ENCODE measurements at places on chromosomes 2 and 18. TPM values are rescaled to one million over a fixed set of nuclear protein-coding genes. Genes with fewer than 3 reads are reported as not detected.

DNA sequence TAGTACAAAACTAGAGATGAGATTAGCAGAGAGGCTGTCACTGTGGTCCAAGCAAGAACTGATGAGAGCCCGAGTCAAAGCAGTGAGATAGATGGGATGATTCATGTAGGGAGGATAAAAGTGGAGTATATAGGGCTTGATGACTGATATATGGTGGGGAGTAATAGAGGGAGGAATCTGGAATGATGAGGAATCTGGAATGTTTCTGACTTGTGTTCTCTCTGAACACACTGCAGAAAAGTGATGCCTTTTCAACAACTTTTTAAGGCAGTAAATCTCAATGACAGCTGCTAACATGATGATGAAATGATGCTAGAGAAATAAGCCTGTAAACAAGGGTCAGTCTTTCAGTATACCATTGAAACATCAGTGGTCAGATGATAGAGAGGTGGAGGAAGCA lies 143.5 kb upstream of the SP5 start:
- DNase-seq: no peak
- H3K36me3 ChIP-seq: no peaks in the 10 kb centered on the region
- no peaks in the 10 kb centered on the region for H3K4me1 ChIP-seq
- no peak overlapping the region for H3K4me3 ChIP-seq

- H3K36me3 ChIP-seq: no peaks in the 10 kb centered on the region
- no peak for DNase-seq
- no peak overlapping the region for H3K4me3 ChIP-seq
These were observed 6.9 kb downstream of the BOK start for GRCh38 chr2:241565411-241565810.

DNA sequence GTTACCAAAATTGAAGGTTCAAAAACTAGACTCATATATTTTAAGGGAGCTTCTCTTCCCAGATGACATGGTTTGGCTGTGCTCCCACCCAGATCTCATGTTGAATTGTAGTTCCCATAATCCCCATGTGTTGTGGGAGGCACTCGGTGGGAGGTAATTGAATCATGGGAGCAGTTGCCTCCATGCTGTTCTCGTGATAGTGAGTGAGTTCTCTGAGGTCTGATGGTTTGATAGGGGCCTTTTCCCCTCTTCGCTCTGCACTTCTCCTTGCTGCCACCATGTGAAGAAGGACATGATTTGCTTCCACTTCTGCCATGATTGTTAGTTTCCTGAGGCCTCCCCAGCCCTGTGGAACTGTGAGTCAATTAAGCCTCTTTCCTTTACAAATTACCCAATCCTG lies 140.1 kb downstream of the MAIP1 start:
- no peak for DNase-seq
- no peaks in the 10 kb centered on the region for H3K36me3 ChIP-seq
- no peak overlapping the region for H3K4me3 ChIP-seq

GRCh38 chr2:220417503-220417902 lies 790.1 kb downstream of the SLC4A3 start:
- H3K4me1 ChIP-seq: no peaks in the 10 kb centered on the region
- no peaks in the 10 kb centered on the region for H3K36me3 ChIP-seq
- H3K27ac ChIP-seq: no peak overlapping the region
- H3K27me3 ChIP-seq: no peaks in the 10 kb centered on the region
- no peak overlapping the region for H3K4me3 ChIP-seq

Gene MSTN
- not detected for total RNA-seq

DNA sequence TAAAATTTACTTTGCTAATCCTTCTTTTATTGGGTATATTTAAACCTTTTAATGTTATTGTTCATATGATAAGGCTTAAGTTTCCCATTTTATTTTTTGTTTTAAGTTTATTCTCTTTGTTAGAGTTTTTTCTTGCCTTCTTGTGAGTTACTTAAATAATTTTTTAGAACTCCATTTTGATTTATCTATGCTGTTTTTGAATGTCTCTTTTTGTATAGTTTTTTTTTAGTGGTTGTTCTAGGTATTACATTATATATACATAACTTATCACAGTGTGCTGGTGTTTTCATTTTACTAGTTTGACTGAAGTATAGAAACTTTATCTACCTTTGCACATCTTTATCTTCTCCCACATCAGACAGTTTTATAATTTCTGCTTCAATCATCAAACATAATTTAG lies 49.4 kb upstream of the TGFA start:
- H3K36me3 ChIP-seq: no peaks in the 10 kb centered on the region
- DNase-seq: no peak
- no peak overlapping the region for H3K4me3 ChIP-seq
- H3K4me1 ChIP-seq: peaks cover 4% of the 10 kb centered on the region

- H3K36me3 ChIP-seq: no peaks in the 10 kb centered on the region
- H3K4me3 ChIP-seq: no peak overlapping the region
- no peak for DNase-seq
- no peaks in the 10 kb centered on the region for H3K27me3 ChIP-seq
- no peaks in the 10 kb centered on the region for H3K4me1 ChIP-seq
- no peak overlapping the region for H3K27ac ChIP-seq
These were observed 168.2 kb downstream of the DPP10 start for GRCh38 chr2:114610677-114611076.

GRCh38 chr2:97870396-97870843 lies 125.3 kb downstream of the TMEM131 start:
- peak overlapping the region; percentile 67 for H3K27ac ChIP-seq
- DNase-seq: peak; percentile 79
- H3K4me1 ChIP-seq: peaks cover 36% of the 10 kb centered on the region
- H3K4me3 ChIP-seq: no peak overlapping the region
- H3K27me3 ChIP-seq: no peaks in the 10 kb centered on the region

Gene FTCDNL1
- total RNA-seq: 0.86 TPM

DNA sequence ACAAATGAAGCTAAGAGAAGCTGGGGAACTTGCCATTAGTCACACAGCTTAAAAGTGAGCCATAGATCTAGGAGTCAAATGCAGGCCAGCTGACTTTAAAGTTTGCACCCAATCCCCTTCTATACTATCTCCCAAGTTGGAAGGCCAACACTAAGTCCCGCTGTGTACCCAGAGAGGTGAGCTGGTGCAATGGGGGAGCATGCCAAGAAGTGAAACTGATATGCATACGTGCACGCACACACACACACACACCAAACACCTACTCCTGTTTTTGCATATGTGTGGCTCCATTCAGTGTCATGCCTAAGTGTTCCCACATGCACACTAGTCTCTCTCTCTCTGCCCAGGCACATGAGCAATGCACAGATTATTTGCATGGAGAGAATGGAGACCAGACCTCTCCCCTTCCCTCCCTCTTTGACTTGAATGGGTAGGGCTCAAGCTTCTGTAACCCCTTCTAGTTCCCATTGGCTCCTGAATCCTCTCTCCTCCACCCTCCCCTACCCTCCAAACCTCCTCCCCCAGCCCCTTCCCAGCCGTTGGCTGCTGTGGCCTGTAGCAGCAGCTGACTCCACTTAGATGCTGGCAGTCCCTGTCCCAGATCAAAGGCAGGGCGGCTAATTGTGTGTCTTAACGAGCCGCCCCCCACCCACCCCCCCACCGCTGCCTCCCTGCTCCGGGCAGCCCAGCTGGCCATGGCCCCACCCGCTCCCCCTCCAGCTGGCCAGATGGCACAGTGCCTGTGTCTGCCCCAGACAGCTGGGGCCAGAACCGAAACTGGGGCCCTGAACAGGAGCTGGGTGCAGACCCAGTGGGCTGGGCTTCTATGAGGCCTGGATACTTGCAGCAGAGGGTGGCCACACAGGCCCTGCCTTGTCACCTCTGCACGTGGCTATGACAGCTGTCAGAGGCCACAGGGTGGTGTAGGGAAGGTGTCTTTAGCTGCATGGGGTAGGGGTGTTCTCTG lies 5.6 kb downstream of the WNT10A start:
- H3K36me3 ChIP-seq: no peaks in the 10 kb centered on the region
- H3K27ac ChIP-seq: no peak overlapping the region
- no peak for DNase-seq
- peaks cover 58% of the 10 kb centered on the region for H3K27me3 ChIP-seq
- H3K4me1 ChIP-seq: peaks cover 10% of the 10 kb centered on the region

Gene SETBP1
- total RNA-seq: 15.8 TPM

GRCh38 chr2:211867845-211868451 lies 670.7 kb downstream of the ERBB4 start:
- no peak overlapping the region for H3K27ac ChIP-seq
- no peaks in the 10 kb centered on the region for H3K27me3 ChIP-seq
- no peak overlapping the region for H3K4me3 ChIP-seq
- no peaks in the 10 kb centered on the region for H3K36me3 ChIP-seq

Gene MPP4
- total RNA-seq: not detected

DNA sequence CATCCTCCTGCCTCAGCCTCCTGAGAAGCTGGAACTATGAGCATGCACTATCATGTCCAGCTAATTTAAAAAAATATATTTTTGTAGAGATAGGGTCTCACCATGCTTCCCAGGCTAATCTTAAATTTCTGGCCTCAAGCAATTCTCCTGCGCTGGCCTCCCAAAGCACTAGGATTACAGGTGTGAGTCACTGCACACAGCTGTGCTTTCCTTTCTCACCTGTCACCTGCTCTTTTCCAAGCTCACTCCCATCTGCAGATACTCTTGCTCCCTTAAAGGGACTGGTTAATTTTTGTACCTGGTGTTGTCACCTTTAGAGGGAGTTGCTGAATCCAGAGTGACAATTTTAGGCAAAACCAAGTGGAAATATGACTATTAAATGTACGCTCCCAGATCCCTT lies 178.2 kb downstream of the LOXHD1 start:
- DNase-seq: no peak
- H3K27ac ChIP-seq: no peak overlapping the region
- H3K27me3 ChIP-seq: peaks cover 13% of the 10 kb centered on the region
- H3K36me3 ChIP-seq: no peaks in the 10 kb centered on the region

DNA sequence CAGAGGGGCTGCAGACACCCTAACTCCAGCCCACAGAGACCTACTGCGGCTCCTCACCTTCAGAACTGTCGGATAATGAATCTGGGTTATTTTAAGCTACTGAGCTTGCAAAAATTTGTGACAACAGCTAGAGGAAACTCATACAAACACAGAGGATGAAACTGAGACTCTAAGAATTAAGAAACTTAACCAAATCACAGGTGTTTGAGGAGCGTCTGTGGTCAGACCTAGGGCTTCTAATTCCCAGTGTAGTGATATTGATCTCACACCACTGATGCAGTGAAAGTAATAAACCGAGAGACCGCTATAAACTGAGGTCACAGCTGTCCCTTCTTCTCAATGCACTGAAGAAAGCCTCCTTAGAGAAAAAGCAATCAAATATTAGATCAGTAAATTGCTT lies 110.1 kb downstream of the RGPD3 start:
- H3K36me3 ChIP-seq: no peaks in the 10 kb centered on the region
- peaks cover 35% of the 10 kb centered on the region for H3K27me3 ChIP-seq
- no peak overlapping the region for H3K4me3 ChIP-seq
- no peak overlapping the region for H3K27ac ChIP-seq
- no peak for DNase-seq
- no peaks in the 10 kb centered on the region for H3K4me1 ChIP-seq

DNA sequence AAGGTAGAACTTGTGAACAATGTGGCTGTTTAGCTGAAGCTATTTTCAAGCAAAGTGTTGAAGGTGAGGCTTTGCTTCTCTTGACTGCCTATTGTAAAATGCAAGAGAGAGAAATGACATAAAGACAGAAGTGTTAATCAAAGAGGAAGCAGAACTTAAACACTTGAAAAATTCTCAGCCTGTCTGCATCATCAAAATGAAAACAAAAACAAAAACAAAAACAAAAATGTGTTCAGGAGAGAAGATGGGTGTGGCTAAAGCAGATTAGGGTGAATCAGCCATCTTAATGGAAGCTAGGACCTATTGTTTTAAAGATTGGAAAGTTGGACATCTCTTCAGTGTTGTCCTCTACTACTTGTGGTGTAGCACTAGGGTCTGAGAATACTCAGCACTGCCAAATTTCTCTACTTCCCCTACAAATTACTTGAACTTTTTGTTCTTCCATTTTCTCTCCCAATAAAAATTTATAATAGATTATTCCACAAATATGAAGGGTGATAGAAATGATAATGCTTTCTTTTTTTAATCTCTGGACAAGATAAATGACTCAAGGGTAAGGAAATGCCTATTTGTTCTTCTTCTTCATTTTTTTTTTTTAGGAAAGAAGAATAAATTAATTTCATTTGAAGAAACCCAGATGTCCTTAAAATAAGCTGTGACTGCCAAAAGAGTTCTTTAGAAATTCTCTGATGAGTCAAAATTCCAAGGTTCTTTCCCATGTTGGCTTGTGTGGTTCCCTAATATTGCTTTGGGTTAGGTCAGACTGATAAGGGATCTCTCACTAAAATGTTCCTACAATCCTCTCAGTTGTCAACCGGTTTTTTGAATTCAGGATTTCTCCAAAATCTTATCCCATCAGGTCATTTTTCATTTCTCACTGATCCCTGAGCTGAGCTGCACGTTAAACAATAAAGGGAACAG lies 571.2 kb upstream of the ZEB2 start:
- no peak for DNase-seq
- no peak overlapping the region for H3K4me3 ChIP-seq
- no peak overlapping the region for H3K27ac ChIP-seq
- no peaks in the 10 kb centered on the region for H3K36me3 ChIP-seq

- no peak for DNase-seq
- peak overlapping the region; percentile 47 for H3K4me3 ChIP-seq
- H3K27ac ChIP-seq: no peak overlapping the region
These were observed 12.1 kb upstream of the CYBRD1 start for GRCh38 chr2:171509945-171510731.

- H3K36me3 ChIP-seq: no peaks in the 10 kb centered on the region
- no peaks in the 10 kb centered on the region for H3K4me1 ChIP-seq
- DNase-seq: no peak
These were observed 112.3 kb upstream of the CAVIN2 start for GRCh38 chr2:191959209-191959608.

DNA sequence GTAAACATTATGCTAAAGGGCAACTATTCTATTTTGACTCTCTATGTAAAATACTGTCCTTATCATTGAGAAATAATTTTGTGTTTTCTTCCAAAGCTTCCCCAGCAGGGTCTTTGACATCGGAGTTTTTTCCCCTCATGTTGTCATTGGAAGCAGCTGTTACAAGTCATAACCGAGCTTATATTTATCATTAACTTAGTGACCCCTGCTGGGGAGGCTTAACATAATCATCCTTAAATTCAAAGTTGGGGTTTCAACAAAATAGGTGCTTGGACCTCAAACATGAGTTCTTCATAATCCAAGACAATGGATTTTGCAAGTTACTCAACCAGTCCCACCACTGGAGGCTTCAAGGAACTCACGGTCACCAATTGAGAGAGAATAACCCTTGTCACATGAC lies 330.9 kb downstream of the DCC start:
- no peak for DNase-seq
- H3K36me3 ChIP-seq: no peaks in the 10 kb centered on the region
- H3K27me3 ChIP-seq: no peaks in the 10 kb centered on the region

Gene HOXD13
- not detected for total RNA-seq

- H3K27me3 ChIP-seq: no peaks in the 10 kb centered on the region
- H3K36me3 ChIP-seq: no peaks in the 10 kb centered on the region
- H3K27ac ChIP-seq: no peak overlapping the region
- H3K4me1 ChIP-seq: peaks cover 4% of the 10 kb centered on the region
These were observed 132.6 kb downstream of the SPAG16 start for GRCh38 chr2:213416832-213417231.

DNA sequence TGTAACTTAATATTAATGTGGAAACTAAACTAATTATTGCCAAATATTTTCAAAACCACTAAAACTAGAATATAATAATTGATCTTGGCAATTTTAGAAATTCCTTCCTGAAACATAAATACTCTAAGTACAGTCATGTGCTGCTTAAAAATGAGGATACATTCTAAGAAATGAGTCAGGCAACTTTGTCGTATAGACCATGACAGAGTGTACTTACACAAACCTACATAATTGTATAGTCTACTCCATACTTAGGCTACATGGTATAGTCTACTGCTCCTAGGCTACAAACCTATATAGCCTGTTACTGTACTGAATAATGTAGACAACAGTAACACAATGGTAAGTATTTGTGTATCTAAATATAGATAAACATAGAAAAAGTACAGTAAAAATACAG lies 27.6 kb downstream of the FEZ2 start:
- H3K4me1 ChIP-seq: no peaks in the 10 kb centered on the region
- H3K36me3 ChIP-seq: peaks cover 30% of the 10 kb centered on the region
- H3K4me3 ChIP-seq: no peak overlapping the region
- no peaks in the 10 kb centered on the region for H3K27me3 ChIP-seq
- no peak overlapping the region for H3K27ac ChIP-seq
- DNase-seq: no peak
